NCI-H1048 (cell line): ENCODE measurements at places on chromosomes 5 and 9.

- no peak for DNase-seq
These were observed 258.1 kb downstream of the SYK start for GRCh38 chr9:91059713-91060112.

GRCh38 chr5:89546657-89547056, 663.7 kb upstream of the MEF2C start:
- DNase-seq, result no peak

DNA sequence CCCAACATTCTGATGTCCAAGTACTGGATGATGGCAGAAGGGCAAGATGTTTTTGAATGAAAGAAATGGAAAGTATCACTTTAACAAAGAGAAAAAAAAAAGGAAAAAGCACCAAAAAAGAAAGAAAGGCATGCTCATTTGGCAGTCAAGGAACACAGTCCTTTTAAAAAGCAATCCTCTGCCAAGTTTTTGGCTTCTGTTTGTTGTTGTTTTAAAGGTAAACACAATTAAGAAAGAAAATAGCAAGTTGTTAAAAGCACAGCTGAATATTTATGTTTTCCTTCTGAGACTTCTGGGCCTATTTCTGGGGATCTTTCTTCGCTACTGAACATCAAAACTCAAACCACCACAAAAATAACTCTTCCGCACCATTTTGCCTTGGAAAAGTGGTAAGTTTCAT, 162.1 kb downstream of the TRPM3 start:
- no peak for DNase-seq

DNA sequence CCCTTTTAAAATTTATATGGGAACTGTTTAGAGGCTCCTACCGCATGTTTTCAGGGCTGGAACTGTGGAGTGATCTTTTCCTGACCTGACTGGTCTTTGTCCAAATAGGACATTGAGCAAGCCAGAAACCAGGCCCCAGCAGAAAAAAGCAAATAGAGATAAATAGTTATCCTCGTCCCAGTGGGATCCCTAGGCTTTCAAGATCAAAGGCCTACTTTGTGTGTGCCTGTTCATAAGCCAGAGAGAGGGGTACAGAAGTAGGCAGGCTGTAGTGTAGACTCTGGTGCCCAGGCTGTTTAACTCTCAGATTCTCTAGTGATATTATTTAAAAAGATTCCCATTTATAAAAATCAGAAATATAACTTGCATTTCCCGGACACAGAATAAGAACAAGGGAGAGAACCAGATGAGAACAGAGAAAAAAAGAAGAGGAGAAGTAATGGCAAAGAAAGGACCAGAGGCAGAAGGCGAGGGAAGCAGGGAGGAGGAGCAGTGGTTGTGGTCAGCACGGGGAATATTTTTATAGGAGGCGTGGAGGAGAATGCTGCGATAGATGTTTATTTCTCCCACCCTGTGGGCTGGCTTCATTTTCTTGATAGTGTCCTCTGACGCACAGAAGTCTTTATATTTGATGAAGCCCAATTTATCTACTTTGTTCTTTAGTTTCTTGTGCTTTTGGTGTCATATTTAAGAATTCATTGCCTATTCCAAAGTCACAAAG, 101.2 kb downstream of the AOPEP start:
- no peak for DNase-seq
